ENCODE measurements at places on chromosomes 3 and 15. TPM values are rescaled to one million over a fixed set of nuclear protein-coding genes. Genes with fewer than 3 reads are reported as not detected.

DNA sequence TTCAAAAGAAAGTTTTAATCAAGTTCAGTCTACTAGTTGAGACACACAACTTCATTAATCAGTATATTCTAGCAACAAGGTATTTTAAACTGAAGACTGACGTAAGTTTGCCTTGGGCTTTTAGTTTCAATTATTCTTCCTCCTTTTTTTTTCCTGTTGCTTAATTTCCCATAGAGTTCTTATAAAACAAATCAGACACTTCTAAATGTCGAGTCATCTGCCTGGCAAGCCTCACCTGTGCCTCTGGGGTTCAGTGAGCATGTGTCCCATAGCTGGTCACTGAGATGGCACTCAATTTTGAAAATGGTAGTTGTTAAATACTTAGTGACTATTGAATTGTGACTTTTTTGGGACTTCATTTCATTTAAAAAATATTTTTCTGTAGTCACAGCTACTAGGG, 27.4 kb downstream of the NKIRAS1 start:
- no peak for DNase-seq

DNA sequence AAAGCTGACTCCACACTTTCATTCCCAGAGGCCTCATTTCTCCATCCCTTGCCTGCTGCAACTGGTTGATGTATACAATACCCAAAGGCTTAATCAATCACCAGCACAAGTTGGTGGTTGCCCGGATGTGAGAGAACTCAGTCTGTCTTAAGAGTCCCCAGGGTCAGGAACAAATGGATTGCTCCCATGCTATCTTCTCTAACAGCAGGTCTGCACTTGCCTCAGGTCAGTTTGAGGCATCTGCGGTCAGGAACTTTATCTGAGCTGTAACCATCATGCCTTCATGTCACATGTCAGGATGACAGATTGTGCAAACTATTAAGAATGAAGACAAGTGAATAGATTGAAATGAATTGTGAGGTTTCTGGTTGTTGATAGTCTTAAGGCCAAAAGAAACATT, 56.1 kb downstream of the BFSP2 start:
- DNase-seq: no peak

- DNase-seq: no peak
These were observed 478.6 kb downstream of the MAGI1 start for GRCh38 chr3:65560133-65560532.

GRCh38 chr15:75531041-75531450, 48.1 kb downstream of the PTPN9 start:
- no peak for DNase-seq

GRCh38 chr3:9064251-9064650, 101.0 kb upstream of the RAD18 start:
- DNase-seq: no peak

DNA sequence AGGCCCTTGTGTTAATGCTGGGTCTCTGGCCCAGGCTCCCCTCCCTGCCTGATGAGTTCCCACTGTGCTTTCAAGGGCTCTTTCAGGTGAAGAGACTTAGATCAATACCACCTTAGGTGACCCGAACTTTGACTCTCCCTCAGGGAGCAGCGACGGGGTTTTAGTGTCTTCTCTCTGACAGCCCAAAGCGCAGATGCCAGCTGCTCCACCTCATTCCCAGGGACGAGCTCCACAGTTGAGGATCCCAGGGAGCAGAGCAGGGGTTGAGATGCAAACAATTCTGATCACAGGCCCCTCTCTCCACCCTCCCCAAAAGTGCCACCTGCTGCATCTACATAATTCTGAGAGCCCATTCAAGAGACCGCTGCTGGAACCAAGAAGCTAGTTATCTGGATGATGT, 265.1 kb downstream of the TJP1 start:
- no peak for DNase-seq

DNA sequence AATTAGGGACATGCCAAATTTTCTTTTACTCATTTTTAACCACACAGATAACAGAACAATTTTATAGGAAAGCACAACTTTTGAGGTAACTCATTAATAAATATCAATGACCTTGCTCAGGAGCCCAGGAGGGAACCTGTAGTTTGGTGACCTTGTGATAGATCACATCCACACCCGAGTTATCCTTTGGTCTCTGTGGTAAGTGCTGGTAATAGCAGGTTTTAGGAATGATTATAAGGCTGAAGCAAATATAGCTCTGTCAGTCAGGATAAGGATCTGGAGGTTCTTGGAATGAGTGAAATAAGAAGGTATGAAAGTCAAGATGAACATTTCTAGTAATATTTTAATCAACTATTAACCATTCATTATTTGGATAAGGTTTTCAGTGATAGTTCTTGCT, 46.5 kb downstream of the EPHA6 start:
- DNase-seq: no peak

GRCh38 chr3:134486577-134487041, 752 bp downstream of the CEP63 start:
- DNase-seq: no peak

DNA sequence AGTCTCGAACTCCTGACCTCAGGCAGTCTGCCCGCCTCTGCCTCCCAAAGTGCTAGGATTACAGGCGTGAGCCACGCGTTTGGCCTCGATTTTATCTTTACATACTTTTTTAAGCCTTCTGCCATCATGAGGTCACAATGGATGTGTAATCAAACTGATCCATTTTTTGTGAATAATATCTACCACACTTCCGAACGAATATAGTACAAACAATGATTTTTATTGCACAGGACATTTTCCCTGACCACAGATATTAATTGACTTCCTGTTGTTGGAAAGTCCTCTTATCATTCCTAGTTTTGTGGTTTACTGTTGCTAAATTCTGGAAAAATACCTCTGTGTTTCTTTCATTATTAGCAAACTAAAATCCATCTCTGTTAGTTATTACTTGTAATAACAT, 68.9 kb downstream of the MINDY2 start:
- no peak for DNase-seq

DNA sequence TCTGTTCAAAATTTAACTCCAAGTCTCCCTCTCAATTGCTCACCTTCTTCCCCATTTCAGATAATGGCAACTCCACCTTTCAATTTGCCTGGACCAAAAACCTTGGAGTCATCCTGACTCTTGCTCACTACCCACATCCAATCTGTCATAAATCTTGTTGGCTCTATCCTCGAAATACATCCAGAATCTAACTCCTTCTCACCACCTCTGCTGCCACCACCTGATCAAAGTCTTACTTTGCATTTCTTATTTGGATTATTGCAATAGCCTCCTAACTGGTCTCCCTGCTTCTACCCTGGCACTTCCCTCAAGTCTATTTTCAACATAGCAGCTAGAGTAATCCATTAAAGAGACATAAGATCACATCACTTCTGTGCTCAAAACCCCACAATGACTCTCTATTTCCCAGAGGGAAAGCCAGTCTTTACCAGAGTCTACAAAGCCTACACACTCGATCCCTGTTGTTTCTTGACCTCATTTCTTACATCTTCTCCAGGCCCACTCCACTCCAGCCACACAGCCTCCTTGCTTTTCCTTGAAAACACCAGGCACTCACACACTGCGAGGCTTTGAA, 86.6 kb downstream of the GPR156 start:
- peak; percentile 16 for DNase-seq

DNA sequence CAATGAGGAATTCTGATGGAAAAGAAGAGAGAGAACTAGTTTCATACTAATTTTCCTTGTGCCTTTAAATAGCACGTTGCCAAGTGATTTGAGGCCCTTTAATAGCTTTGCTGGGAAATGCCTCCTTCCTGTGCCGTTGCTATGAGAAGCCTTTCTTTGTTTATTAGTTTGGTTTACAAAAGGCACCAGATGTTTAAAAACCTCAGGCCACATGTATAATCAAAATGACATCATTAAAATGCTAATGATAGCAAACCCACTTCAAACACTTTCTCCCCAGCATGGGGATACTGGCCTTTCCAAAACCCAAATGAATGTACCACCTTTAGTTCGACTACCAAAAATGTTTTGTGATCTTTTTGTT, 50.0 kb upstream of the TBC1D23 start:
- no peak for DNase-seq

GRCh38 chr3:63644212-63644797, 8.2 kb upstream of the SNTN start:
- no peak for DNase-seq

GRCh38 chr15:68154923-68155559, 50.1 kb downstream of the CALML4 start:
- peak; percentile 40 for DNase-seq

- peak; percentile 40 for DNase-seq
These were observed 35.6 kb upstream of the GYG1 start for GRCh38 chr3:148955544-148956346.

GRCh38 chr15:47929138-47929803, 191.5 kb upstream of the SLC24A5 start:
- no peak for DNase-seq

DNA sequence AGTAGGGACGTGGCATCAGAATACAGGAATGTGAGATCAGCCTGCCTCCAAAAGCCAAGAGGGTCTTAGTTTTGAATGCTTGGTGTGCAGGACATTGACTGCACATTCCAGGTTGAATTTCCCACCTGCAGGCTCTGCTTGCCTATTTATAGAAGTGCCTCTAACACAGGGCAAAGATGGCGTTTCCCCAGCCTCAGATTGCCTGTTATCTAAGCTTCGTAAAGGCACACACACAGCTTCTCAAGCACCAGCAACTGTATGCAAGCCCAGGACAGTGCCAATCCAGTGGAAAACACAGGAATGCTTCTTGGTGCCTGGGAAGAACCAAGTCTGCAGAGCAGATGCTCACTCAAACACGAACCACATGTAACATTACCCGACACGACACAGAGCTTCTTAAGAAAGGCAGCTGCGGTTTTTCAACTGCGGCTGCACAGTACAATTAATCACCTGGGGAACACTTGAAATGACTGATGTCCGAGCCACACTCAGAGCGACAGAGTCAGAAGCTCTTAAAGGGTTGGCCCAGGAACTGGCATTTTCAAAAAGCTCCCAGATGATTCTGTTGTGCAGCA, 90.0 kb upstream of the ANKRD34C start:
- DNase-seq: no peak

- no peak for DNase-seq
These were observed 40.4 kb downstream of the EBLN2 start for GRCh38 chr3:73101881-73102280.

DNA sequence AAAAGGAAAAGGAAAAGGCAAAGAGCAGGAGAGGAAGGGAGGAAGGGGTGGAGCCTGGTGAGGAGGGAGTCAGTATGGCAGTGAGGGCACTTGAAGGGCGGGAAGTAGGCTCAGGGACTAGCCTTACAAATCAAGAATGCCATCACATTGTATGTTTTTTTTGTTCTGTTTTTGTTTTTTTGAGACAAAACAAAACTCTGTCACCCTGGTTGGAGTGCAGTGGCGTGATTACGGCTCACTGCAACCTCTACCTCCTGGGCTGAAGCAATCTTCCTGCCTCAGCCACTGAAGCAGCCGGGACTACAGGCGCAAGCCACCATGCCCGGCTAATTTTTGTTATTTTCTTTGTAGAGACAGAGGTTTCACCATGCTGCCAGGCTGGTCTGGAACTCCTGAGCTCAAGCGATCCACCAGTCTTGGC, 10.5 kb upstream of the PIK3CB start:
- DNase-seq: no peak

- DNase-seq: peak; percentile 18
These were observed 817.0 kb downstream of the TUSC7 start for GRCh38 chr3:117526470-117527079.

GRCh38 chr3:139111392-139112229, 66.9 kb upstream of the PRR23C start:
- DNase-seq: peak; percentile 35

DNA sequence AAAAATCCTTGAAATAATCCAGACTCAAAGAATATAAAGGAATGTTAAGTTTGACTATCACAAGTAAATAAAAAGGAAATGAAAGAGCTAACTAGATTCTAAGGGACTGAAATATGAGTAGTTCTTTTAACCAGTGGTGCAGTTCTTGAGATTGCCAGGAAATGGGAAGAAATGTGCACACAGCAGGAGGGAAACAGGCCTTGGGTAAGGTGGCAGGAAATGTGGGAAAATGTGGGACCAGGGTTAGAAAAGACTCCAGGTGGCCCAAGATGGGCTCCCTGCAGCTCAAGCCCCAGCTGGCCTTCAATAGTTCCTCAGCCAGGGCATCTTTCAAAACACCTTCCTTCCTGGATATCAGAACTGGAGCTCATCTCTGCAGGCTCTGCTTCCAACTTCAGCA, 181.3 kb downstream of the ISL2 start:
- no peak for DNase-seq

- no peak for DNase-seq
These were observed 45.1 kb downstream of the WHAMM start for GRCh38 chr15:82854554-82854953.

DNA sequence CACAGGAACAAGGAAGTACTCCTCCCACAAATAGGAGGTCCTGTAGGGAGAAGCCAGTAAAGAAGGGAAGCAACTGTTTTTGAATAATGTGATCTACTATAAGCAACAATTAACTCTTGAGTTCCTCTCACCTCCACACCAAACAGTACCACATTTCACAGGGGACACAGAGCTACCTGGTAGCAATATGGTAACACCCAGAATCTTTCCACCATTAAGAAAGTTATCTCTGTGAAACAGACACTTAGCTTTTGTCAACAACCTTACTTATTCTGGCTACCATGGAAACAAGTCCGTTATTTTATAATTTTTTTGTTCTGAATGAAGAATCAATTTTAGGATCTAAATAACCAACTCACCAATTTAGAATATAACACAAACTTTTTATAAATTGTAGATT, 49.5 kb downstream of the TBL1XR1 start:
- DNase-seq: no peak

DNA sequence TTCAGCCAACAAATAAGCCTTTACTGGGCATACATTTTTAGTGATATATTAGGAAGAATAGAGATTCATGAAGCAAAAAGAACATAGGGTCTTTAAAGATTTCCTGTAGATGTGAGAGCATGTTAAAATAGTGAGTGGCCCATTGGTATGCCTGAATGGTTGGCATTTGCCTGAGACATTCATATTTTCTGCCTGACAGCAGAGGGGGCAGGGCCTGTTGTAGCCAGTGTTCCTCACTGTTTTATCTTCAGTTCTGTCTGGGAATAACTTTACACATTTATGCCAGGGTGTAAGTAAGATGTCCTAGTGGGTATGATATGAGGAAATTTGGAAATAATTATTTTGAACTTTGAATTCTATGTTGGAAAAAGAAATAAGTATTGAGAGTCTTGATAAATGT, 704.7 kb upstream of the ARPP21 start:
- no peak for DNase-seq

GRCh38 chr3:64008487-64009351, 14.6 kb downstream of the PSMD6 start:
- DNase-seq: no peak

ADAMTSL3 gene
- not detected for polyA plus RNA-seq

FBXW12 gene
- not detected for polyA plus RNA-seq

CX3CR1 gene
- 0.16 TPM for polyA plus RNA-seq

MINAR1 gene
- polyA plus RNA-seq: 0.16 TPM

IGF2BP2 gene
- polyA plus RNA-seq: not detected

TTLL13 gene
- polyA plus RNA-seq: 0.33 TPM

IP6K2 gene
- polyA plus RNA-seq: 132 TPM

ANAPC13 gene
- polyA plus RNA-seq: 13.0 TPM

IGSF10 gene
- polyA plus RNA-seq: not detected

ABHD17C gene
- 0.78 TPM for polyA plus RNA-seq

FSIP1 gene
- polyA plus RNA-seq: 0.07 TPM

SLC22A14 gene
- polyA plus RNA-seq: 0.06 TPM

SUSD5 gene
- 0.12 TPM for polyA plus RNA-seq

TICRR gene
- 0.07 TPM for polyA plus RNA-seq

YEATS2 gene
- polyA plus RNA-seq: 20.2 TPM

DUOXA2 gene
- not detected for polyA plus RNA-seq

ACAD9 gene
- polyA plus RNA-seq: 32.8 TPM

Measured in B cell (primary cell).